ENCODE measurements at places on chromosomes 11 and 22. TPM values are rescaled to one million over a fixed set of nuclear protein-coding genes. Genes with fewer than 3 reads are reported as not detected.

- H3K27me3 ChIP-seq = no peaks in the 10 kb centered on the region
- no peak for DNase-seq
- H3K27ac ChIP-seq = peak overlapping the region; percentile 83
- no peaks in the 10 kb centered on the region for H3K36me3 ChIP-seq
- H3K4me3 ChIP-seq = peak overlapping the region; percentile 92
- H3K4me1 ChIP-seq = peaks cover 4% of the 10 kb centered on the region
Observed at GRCh38 chr22:46250783-46251125, 661 bp upstream of the CDPF1 start.

The KCNE3 gene
- total RNA-seq = 31.9 TPM

The MS4A1 gene
- 0.98 TPM for total RNA-seq

The CRYBB2 gene
- not detected for total RNA-seq

DNA sequence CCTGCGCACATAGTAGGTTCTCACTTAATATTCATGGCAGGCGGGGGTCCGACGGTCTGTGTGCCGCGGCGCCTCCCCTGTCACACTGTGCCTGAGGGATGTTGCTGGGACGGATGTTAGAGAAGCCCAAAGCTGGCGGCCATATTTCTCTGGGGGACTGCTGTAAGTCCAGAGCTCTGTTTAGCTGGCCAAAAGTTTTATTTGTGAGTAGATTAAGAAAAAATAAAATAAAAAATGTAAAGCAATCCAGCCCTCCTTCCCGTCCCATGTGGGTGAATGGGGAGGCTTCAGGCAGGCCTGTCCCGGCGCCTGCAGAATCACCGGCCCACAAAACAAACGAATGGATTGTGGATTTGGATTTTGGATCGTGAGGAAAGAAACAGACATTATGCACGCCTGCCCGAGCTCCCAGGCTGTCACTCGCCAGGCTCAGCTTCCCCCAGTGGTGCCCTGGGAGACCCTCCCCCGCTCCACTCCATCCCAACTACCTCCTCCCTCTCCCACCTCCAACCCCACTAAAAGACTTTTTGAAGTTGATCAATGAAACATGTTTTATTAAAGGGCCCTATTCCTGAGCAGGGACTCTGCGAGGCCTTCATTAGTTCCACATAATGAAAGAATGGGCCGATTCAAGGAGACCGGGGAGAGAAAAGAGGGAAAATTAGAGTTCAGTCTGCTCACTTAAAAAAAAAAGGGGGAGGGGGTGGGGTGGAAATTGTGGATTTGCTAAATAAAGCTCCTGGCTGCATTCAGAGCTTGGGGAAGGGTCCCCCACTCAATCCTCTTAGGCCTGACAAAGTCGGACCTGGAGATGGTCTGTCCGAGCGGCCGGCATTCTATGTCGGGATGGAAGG lies 20.4 kb upstream of the SCUBE1 start:
- H3K36me3 ChIP-seq = no peaks in the 10 kb centered on the region
- H3K4me1 ChIP-seq = no peaks in the 10 kb centered on the region
- no peak for DNase-seq
- H3K27ac ChIP-seq = no peak overlapping the region
- no peaks in the 10 kb centered on the region for H3K27me3 ChIP-seq
- H3K4me3 ChIP-seq = no peak overlapping the region

Measured in colonic mucosa (tissue), 4 donors.